ENCODE measurements at places on chromosomes 5 and 9.

GRCh38 chr9:97311798-97312500 is 4.5 kb downstream of the CCDC180 start:
- DNase-seq, result no peak

GRCh38 chr9:72203205-72203803 is 54.1 kb downstream of the GDA start:
- no peak for DNase-seq

DNA sequence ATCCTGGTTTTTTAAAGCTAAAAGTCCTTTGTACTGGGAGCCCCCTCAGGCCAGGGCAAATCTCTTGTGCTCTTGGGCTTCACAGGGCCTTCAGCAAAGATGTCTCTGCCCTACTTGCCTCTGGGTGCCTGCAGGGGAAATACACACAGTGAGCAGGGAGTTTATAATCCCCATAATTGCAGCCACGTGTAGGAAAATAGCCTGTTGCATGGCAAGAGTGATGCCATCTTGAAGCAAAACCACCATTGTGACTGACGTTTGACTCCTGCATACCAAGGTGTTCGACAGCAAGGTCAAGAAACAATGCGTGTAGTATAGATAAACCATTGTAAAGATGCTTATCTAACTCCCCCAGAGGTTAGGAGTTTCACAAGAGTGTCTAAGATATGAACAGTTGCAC is 11.4 kb upstream of the IL3 start:
- DNase-seq, result no peak

DNA sequence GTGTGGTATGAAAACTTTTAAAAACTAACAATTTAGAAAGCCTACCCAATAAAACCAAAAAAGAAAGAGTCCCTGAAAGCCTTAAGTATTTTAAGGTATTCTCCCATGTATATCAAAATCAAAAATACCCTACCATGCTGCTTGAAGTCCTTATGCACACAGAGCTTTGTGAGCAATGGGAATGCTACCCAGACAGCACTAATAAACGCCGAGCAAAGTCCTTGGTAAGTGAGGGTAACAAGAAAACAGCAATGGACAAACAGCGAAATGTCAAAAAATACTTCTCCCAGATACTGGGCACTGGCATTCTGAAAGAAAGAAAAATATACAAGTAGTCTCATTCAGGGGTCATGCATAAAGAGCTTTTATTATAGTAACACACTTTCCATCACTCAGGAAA is 27.4 kb downstream of the ERMP1 start:
- DNase-seq, result no peak

DNA sequence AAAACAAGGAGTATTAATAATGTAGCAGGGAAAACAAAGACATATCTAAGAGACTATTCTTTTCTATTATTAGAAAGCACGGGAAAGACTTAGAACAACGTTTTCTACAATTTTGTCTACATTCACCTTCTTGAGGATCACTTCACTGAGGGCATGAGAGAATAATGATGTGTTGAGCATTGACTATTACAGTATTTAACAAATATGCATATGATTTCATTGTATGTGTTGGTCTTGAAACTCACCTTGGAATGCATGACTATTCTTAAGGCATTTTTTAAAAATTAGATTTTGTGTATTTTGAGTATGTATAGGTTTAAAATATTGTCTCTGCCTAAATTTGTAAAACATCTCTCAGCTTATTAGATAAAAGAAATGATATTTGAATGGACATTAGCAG is 1.2 kb downstream of the FSD1L start:
- DNase-seq, result no peak

GRCh38 chr5:28216939-28217360 is 1178.6 kb upstream of the CDH9 start:
- no peak for DNase-seq

Data from coronary artery (tissue), 2 donors.